Stimulated activated naive CD4-positive, alpha-beta T cell (primary cell): ENCODE measurements at places on chromosomes 13 and 19.

DNA sequence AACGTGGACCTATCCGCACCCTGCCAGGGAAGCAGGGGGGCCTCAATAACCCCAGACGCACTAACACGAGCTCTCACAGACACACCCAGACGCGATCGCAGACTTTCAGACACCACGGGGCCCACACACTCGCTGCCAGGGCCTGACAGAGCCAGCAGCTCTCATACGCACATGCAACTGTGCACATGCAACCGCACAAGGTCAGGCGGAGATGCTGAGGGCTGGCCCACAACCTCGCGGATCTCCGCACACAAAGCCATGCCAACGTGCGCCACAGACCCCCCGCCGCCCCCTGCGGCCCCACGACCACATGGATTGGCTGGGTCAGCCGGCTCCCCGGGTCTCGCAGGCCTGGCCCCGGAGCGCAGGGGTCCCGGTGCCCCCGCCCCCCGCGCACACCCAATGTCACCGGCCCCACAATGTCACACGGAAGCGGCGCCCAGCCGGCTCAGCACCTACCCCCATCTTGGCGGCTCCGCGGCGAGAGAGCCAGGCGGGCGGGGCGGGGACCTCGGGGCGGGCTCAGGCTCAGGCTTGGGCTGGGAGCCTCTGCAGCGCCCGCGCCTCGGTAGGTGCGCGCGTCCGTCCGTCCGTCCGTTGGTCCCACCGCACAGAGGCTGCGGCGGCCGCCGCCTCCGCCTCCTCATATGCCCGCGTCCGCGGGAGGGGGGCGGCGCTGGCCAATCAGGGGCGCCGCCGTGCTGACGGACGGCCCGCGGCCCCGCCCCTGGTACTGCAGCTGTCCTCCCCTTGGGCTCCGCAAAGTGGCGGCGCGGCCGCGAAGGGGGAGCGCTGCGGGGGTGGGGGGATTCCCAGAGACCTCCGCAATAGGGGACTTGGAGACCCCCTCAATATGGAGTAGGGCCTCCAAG, at the start of gene ATP1A3:
Gene ATP1A3, minus strand, starts transcription at position 619 of the 872 bp plus-strand sequence. Its CDS starts 154 bp downstream, at position 465.
- DNase-seq: peak; percentile 65

DNA sequence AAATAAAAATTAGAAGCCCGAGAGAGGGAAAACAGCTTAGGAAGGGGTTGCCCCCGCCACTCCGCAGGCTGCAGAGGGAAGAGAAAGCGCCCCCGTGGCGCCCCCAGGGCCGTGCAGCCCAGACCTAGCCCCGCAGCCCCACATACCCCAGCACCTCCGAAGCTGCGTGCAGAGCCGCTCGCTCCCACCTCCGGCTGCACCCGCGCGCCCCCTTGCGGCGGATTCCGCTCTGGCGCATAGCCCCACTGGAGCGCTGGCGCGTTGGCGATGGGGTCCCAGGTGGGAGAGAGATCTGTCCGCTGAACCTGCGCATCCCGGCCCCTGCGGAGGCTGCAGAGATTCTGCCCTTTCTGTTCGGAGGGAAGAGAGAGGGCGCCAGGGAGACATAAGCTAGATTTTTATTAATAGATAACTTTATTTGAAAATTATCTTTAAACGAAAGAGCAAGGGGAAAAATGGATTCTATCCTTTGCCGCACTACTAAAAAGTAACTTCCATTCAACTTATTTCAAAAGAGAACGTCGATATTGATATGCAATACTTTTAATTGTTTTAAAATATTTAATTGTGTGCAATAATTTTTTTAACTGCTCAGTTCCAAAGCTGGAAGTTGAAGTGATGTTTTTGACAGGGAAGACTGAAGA, 11.7 kb upstream of the CLN5 start:
- peak; percentile 88 for DNase-seq

- no peak for DNase-seq
Measured at GRCh38 chr19:41297628-41298347, 12.2 kb upstream of the CCDC97 start.

- DNase-seq: no peak
Measured at GRCh38 chr13:34048652-34049051, 230.7 kb downstream of the RFC3 start.

- DNase-seq: no peak
Measured at GRCh38 chr19:12752056-12752781, 628 bp downstream of the BEST2 start.
